KBM-7 (cell line): ENCODE measurements at places on chromosomes 12 and 14.

GRCh38 chr12:122094137-122094734 is 15.7 kb downstream of the MLXIP start:
- no peak for DNase-seq

DNA sequence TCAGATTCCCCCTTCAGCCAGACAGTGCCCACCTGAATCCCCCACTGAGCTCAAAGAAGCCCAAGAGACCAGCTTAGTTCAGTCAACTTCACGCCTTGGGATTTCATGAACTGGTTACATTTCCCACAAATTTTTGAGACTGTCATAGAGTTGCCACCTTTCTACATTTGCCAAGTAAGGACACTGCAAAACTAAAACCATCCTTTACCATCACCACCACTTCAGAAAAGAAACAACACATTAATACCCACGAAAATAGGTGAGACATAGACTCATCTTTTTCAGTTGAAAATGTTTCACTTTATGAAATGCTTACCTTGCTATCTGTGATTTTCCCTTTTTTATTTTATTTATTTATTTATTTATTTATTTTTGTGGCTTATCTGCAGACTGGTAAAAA is 16.1 kb downstream of the CMKLR1 start:
- DNase-seq: no peak

DNA sequence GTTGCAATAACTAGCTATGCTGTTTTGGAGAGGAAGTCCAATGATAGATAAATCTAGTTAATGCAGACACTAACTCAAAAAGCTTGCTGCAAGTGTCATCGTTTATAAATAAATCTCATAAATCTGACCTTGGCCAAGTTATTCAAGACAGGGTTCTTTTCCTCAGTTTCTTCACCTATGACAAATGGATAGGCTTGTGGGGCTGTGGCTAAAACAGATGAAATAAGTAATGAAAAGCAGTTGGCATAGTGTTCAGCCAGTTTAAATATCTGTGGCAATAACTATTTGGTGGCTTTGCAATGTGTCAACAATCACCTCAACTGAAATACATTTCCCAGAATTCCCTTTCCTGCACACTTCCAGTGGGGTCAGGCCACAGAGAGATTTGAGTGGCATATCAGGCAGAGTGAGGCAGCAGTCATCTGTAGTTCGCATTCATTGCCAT is 169.9 kb downstream of the DYRK2 start:
- DNase-seq: no peak

DNA sequence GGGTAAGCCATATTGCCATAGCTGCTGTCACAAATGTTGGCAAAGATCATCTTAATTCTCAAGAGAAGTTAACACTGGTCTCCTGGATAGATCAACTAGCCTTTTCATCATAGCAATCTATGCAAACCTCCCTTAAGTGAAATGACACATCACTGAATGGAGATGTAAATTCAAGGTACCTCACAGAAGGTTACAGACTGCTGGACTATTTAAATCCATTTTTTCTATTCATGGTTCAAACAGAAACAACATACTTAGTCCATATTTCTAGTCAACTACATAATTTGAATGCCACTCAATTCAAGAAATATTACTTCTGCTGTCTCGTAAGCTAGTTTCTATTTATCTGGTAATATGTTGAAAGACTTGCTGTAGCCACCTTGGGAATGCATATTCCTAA is 748.3 kb downstream of the C12orf50 start:
- DNase-seq: no peak

- no peak for DNase-seq
Measured at GRCh38 chr12:2651068-2651965, 143.5 kb upstream of the FKBP4 start.

DNA sequence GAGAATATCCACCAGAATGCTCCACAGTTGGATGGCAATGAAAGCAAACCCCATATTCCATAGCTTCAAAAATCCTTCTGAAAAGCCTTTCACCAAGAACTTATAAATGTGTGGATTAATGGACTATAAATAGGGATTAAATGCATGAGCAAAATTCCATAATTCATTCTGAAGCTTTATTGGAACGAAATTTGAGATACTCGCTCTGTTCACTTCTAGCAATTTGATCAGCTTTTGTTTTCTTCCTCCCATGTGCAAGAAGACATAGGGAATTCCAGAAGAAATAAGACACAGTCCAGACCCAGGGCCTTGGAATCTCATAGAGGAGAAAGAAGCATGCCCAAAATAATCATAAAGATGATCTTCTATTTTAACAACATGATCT is 285.9 kb upstream of the TMPO start:
- no peak for DNase-seq

DNA sequence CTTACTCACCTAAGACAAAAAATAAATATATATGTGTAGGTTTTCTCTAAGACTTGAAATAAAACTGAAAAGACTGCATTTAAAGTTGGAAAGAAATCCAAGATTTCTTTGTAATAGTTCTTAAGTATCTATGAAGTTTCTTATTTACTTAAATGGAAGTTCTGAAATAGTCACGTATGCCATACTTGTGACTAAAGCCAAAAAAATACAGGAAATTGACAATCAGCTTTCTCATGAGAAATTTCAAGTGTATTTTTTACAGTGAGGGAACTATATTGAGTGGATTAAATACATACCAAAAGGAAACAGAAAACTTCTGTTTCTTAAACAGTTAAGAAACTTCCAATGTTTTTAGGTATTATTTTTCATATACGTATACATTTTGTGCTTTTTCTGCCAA is 188.1 kb downstream of the DPY19L2 start:
- DNase-seq: no peak

GRCh38 chr14:29126361-29126760 is 359.8 kb downstream of the FOXG1 start:
- no peak for DNase-seq

DNA sequence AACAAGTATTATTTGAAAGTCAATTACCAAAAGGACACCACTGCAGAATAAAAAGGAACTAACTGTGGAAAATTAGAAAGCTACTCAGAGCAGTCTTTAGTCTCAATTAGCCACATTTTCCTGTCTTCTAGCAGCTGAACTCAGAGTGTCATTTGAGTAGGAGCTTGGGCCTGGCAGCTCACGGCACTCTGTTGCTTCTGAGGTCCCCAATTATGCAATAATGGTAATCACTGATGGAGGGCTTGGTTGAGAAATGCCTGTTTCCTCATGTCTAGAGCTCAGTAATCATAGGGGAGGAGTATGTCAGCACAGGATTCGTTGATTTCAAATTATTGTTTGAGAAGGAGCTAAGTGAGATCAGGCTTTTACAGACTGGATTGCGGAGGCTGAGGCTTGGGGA is 108.6 kb downstream of the VRK1 start:
- DNase-seq: peak; percentile 46

DNA sequence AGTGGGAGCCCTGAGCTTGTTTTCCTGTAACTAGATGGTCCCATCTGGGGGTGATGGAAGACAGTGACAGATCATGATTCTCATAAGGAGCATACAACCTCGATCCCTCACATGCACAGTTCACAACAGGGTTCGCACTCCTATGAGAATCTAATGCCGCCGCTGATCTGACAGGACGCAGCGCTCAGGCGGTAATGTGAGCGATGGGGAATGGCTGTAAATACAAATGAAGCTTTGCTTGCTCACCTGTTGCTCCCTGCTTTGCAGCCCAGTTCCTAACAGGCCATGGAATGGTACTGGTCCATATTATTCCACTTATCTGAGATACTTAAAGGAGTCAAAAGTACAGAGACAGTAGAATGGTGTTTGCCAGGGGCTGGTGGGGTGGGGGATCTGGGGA is 9.9 kb upstream of the CEP83 start:
- no peak for DNase-seq

GRCh38 chr12:119122751-119123150 is 56.0 kb upstream of the HSPB8 start:
- no peak for DNase-seq

DNA sequence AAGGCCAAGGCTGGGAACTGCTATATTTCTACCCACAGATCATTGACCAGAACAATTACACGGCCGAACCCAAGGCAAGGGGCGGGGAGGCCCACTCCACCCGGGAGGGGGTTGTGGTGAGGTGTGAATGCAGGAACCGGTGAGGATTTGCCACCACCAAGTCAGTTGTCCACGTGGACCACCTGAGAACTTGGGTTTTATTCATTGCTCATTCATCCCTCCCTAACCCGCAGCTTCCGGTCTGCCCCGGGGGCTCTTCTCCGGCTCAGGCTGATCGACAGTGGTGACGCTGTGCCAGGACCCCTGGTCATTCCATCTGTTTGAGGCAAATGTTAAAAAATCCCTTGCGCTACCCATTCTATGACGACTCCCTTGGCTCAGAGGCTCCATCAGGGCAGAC is 127.7 kb upstream of the RTL1 start:
- DNase-seq: no peak

DNA sequence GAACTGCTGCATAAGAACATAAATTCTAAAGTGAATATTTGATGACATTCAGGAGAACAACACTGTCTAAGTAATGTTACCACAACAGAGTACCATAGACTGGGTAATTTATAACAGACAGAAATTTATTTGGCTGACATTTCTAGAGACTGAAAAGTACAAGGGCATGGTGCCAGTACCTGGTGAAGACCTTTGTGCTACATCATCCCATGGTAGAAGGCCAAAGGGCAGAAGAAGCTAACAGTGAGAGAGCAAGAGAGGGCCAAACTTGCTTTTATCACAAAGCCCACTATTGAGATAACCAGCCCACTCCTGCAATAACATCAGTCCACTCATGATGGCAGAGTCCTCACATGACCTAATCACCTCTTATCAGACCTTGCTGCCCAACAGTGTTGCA is 88.8 kb downstream of the FIGNL2 start:
- DNase-seq: no peak

- no peak for DNase-seq
Measured at GRCh38 chr12:30725739-30726138, 29.0 kb downstream of the CAPRIN2 start.

DNA sequence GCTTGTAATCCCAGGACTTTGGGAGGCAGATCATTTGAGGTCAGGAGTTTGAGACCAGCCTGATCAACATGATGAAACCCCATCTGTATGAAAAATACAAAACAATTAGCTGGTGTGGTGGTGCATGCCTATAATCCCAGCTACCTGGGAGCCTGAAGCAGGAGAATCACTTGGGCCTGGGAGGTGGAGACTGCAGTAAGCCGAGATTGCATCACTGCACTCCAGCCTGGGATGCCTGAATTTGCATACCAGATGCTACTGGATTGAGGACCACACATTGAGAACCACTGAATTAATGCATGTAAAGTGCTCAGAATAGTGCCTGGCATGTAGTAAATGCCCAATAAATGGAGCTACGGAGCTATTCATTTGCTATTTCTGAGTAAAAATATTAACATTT is 14.9 kb upstream of the MYH7 start:
- DNase-seq: no peak

DNA sequence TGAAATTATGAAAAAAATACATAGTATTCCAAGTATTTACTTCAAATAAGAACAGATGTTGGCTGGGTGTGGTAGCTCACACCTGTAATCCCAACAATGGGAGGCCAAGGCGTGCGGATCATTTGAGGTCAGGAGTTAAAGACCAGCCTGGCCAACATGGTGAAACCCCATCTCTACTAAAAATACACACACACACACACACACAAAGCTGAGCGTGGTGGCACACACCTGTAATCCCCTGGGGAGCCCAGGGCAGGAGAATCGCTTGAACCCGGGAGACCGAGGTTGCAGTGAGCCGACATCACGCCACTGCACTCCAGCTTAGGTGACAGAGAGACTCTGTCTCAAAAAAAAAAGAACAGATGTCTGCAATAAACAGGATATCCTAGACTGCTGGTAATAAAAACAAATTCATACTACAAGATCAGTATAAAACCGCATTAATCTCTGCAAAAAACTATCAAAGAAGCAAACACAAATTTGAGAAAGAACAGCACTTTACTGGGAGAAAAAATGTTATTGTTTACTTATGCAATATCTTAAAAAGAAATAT is 23.8 kb downstream of the EEA1 start:
- DNase-seq: no peak

- DNase-seq: no peak
Measured at GRCh38 chr12:106901276-106901675, 54.4 kb upstream of the TMEM263 start.
